ENCODE measurements at places on chromosomes 16 and 17.
A peak's percentile ranks its signal among the peaks of the same experiment; 100 is the strongest.

DNA sequence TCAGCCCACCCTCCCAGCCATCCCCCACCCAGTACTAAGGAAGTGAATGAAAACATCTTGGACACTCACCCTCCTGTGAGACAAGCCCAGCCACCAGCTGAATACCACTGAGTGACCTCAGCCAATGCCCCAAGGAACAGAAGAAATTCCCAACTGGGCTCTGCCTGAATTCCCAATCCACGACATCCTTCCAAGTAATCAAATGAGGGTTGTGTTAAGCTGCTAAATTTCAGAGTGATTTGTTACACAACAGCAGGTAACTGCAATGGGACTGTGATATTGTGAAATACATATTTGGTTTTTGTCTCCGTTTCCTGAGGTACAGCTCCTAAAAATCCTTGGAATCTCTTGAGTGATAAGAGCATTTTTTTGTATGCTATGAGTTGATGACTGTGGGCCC, 578.7 kb upstream of the CDH11 start:
- no peak for DNase-seq

DNA sequence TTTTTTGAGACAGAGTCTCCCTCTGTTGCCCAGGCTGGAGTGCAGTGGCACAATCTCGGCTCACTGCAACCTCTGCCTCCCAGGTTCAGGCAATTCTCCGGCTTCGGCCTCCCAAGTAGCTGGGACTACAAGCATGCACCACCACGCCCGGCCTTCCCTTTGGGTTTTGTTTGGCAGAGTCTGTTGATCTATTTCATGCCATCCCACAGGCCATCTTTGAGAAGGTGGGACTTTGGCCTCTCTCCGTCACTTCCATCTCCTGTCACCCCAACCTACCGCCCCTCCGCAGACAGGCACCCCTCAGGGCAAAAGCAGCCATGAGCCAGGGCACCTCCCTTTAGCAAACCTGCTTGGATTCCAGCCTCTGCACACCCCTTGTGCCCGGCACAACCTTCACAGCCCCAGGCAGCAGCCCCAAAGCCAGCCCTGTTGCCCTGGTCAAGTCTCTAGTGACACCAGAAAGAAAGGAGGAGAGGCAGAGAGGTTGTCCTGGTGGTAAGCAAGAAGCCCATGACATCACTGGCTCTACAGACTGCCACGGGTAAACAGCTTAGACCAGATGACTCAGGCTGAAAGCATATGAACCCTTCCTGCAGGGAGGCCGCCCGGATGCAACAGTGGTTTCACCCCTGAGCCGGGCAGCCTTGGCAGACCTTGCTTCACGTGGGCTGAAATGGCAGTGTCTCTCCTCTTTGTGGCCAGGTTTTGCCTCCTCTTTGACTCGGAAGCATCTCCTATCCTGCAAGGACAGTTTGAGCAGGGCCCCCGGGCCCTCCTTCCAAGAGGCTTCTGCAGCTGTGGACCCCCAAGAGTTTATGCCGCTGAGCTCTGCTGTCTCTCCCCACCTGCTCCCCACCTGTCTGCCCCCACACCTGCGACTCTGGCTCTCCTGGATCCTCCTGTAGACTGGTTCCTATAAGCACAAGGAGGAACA, 8.1 kb upstream of the TIMP2 start:
- no peak for DNase-seq

DNA sequence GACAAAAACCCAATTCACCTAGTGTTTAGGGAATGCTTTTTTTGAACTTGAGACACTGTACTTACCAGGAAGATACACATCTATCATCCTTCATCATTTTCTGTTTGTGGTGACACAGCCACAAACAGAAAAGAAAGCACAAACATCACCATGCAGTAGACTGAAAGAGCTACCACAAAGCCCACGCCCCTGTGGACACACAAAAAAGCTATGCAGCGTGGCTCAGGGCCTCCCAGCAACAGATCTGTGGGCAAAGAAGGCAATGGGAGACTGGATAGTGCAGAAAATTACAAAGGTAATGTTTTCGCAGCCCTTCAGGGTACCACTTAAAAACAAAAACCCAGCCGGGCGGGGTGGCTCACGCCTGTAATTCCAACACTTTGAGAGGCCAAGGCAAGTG, 9.6 kb downstream of the COTL1 start:
- DNase-seq, result no peak

GRCh38 chr17:48915459-48916282, 7.5 kb downstream of the UBE2Z start:
- DNase-seq, result peak; percentile 70

DNA sequence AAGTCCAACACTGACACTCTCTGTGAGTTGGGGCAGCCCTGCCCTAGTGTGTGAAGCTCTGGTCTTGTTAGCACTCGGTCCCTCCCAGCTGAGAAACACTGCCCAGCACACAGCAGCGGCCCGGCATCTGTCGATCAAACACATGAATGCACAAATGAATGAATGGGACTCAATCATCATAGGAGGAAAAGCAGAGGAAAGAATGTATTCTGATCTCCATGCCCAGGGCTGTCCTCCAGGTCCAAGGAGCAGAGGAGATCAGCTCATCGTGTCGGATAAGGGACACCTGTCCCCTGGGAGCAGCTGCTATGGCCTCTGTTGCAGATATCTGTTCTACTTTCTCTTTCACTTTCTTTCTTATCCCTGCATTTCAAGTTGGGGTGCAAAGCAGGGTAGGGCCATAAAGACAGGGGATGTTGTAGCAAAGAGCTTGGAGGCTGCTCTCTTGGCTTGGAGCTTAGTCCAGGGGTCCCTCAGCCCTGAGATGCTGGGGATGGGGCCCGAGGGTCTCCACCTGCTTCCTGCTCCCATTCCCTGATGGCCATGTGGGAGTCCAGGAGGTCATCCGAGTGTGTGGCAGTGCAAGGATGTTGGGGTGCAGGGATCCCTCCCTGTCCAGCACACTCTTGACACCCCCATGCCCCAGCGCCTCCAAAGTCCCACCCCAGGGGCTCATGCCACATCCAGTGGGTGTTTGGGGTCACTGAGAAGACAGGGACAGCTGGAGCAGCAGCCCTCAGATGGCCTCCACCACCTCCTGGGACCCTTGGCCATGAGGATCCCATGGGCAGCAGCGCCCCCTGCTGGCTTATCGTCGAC, 88.2 kb downstream of the IRF8 start:
- peak; percentile 47 for DNase-seq

GRCh38 chr16:48546774-48547173, 63.2 kb downstream of the N4BP1 start:
- no peak for DNase-seq

- DNase-seq, result no peak
Observed at GRCh38 chr17:6787081-6787693, 11.2 kb downstream of the FBXO39 start.

- DNase-seq, result no peak
Observed at GRCh38 chr16:19994466-19995170, 79.1 kb downstream of the GPR139 start.

- DNase-seq, result no peak
Observed at GRCh38 chr16:10970065-10970464, 25.7 kb downstream of the CLEC16A start.

DNA sequence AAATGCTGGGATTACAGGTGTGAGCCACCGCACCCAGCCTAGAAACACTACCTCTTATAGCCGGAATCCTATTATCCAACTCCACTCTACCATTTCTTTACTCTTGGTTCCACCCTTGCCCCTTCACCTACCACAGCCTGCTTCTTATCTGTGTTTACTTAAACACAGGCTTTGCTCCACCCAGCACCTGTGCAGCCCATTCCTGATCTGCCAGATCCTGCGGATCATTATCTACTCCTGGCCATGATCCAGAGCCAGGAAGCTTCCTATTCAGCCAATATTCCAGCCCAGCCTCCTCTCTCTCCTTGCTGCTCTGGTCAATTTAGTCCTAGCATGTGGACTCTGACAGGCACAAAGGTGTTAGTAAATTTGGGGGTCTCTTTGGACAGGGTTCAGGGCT, 98.8 kb upstream of the MED13 start:
- DNase-seq, result no peak

DNA sequence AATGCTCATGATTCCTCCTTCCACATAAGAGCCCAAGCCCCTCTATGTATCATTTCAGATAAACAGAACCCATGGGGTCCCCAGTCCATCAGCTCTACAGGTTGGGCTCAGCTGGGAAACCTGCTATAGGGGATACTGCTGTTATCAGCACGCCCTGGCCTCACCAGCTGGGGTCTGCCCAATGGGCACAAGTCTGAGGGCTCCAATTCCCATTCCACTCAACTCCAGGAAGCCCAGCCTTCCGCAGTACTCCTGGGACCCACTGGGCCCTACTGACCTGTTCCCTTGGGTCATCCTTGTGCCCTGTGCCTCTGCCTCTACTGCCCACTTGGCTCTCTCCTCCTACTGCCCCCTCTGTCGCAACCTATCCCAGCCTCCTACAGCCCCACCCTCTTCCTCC, 16.2 kb upstream of the XYLT2 start:
- DNase-seq, result no peak

DNA sequence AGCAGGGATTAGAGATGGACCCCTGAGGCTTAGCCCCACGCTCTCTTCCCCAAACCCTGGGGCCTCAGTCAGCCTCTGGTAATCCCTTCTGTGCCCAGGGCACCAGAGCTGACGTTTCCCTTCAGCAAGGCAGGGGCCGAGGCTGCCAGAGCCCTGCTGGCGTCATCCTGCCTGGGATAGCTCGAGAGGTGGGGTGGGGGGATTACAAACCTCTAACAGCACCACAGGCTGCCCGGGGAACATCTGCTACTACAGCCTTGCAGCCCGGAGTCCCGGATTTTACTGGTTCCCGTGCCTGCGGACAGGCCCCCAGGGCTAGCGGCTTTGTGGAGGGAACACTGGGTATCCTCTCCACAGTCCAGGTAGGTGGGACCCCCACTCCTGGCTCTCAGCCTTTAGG, at the start of gene AANAT:
Gene AANAT, plus strand, starts transcription at position 238 of the 400 bp plus-strand sequence. CDS start 1,144 bp downstream, outside the sequence.
- DNase-seq, result no peak

DNA sequence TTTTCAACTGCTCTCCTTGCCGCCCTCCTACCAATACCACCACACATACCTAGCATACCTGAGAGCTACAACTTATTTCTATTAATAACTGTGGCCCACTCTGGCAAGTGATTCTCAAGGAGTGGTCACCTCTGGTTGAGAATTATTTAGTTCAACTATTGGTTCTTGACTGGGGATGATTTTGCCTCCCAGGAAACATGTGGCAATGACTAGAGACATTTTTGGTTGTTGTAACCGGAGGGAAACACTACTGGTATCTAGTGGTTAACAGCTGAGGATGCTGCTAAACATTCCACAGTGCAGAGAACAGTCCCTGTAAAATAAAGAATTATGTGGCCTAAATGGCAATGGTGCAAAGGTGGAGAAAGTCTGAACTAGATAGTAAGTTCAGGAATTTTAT, 96.7 kb downstream of the TRIM37 start:
- DNase-seq, result no peak

DNA sequence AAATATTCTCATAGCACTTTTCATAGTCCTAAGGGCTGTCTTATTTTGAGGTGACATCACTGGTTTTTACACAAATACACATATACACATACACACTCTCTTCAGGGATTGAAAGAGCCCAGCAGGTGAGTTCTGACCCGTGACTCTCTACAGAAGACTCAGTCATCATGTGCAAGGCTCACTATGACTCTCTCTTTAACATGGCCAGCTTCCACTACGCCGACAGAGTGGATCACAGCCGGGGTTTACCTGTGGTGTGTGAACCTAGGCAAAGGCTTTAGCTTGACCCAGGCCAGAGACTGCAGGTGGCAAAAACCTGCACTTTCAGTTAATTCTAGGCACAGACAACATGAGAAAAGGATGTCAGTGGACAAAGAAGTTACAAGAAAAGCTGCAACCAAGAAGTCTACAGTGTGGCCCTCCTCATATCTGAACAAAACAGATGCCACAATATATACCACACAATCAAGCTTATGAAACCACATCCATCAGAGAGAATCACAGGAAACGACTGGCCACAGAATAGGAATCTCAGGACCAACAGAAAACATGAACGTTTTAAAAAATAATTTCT, 56.5 kb downstream of the CYTH1 start:
- peak; percentile 62 for DNase-seq

GRCh38 chr16:56628486-56629350, 3.1 kb downstream of the MT1E start:
- DNase-seq, result no peak

DNA sequence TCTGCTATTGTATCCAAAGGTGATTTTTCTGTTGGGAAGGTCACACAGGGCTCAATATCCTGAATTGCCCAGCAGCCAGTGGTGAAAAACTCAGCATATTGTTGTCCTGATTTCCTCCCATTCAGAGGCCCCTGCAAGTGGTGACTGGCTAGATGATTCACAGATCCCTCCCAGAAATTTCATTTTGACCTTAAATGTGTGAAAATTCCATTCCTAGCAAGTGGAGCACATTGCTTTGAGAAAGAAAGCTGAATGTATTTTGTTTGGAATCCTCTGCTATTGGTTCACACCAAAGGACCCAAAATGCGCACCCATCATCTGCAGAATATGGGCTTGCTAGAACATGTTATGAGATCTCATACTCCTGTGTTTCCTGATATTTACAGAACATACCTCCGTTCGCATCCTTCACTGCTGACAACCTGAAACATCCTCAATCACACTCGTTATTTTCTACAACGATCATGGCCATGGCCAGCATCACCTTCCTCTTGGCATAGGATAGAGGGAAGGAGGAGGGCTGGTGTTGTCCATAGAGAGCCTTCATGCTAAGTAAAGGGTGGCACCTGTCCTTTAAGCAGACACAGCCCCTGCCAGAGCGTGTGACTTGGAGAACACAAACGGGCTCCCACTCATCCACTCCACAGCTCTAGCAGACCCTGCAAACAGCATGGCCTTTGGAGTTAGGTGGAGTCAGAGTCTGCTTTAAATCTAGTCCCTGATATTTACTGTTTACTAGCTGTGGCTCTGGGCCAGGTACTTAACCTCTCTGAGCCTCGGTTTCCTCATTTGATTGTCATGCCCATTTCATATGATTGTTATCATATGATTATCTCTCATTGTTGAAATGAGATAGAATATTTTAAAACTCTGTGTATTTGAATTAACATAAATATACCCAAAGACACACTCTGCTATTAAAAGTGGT, 30.4 kb upstream of the NFAT5 start:
- no peak for DNase-seq

DNA sequence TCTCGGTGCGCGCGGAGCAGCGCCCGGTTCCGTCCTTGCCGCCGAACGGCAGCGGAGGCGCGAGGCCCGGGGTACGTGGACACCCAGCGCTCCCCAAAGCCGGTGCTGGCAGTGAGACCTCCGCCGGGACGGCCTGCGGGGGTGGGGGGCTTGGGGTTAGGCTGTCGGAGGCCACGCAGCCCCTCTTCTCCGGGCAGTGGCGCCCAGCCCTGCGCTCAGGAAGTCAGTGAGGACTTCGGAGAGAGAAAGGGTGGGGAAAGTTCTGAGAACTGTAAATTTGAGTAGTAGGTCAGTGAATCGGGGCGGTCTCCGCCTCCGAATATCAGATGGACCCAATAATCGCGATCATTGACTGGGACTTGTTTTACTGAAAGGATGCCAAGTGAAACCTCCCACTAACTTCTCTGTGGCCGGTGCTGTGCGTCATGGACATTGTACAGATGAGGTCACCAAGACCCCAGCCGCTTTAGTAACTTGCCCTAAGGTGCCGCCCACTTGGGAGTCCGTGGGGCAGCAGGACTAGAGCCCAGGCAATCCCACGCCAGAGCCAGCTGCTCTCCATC, 468 bp downstream of the IL4R start:
- peak; percentile 56 for DNase-seq

- peak; percentile 56 for DNase-seq
Observed at GRCh38 chr16:30649725-30650368, 913 bp upstream of the PRR14 start.

Measured in natural killer cell (primary cell).